ENCODE measurements at places on chromosomes 13 and 19.

- DNase-seq = no peak
Measured at GRCh38 chr19:43628646-43629326, 9.4 kb upstream of the ZNF428 start.

DNA sequence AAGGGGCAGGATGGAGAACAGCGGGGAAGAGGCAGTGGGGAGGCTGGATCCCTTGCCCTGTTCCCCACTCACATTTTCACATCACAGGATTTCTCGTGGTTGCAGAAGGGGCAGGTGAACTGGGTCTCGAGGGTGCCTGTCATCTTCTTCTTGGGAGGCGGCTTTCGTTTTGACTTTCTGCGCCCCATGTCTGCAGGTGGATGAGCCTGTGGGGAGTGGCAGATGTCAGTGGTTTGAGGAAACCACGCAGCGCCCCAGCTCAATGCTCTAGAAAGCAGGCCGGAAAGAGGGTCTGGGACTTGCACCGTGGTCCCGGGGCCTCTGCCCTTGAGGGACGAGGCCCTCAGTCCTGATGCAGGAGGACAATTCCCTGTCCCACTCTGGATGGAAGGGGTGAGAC, 4.9 kb downstream of the ELOF1 start:
- DNase-seq = no peak

DNA sequence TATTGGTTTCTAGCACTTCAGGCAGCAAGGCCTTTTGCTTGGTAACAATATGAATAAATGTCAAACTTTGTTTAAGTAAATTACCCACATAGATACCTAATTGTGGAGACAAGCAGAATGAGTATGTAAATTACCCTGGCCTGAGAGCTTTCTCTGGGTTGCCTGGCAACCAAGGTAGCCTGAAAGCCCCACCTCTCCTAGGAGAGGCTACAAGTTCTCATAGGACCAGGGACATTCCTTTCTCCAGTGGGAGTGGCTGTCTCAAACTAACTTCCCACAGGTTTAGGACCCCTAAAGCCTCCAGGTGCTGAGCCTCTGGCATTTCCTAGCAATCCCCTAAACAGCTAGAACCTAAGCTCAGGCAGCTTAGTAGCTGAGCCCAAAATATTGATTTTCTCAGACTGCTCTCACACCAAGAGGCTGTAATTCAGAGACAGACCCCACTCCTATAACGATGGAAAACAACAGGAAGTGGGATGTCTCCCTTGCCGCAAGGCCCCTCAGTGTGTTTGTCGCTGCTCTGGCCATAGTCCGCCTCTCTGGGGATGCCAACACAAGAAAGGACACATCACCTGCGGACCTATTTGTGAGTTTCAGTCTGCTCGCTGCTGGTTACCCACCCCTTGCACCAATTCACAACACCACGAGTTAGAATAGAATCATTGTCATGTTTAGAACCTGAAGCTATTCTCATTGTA, 207.3 kb downstream of the DLEU7 start:
- DNase-seq = no peak

- no peak for DNase-seq
Measured at GRCh38 chr13:32947411-32948276, 68.6 kb upstream of the KL start.

DNA sequence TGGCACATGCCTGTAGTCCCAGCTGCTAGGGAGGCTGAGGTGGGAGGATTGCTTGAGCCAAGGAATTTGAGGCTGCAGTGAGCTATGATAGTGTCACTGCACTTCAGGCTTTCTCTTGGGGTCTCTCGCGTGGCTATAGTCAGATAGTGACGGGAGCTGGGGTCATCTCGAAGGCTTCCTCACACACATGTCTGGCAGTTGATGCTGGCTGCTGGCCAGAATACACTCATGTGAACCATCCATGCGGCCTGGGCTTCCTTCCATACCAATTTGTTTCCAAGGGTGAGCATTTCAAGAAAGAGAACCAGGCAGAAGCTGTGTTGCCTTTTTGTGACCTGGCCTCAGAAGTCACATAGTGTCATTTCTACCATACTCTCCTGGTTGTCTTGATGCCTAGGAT, 26.4 kb downstream of the LEUTX start:
- no peak for DNase-seq
